ENCODE measurements at places on chromosomes 5 and 9. TPM values are rescaled to one million over a fixed set of nuclear protein-coding genes. Genes with fewer than 3 reads are reported as not detected.

GRCh38 chr9:127567730-127568617 lies 44.1 kb upstream of the STXBP1 start:
- no peak overlapping the region for H3K27ac ChIP-seq

GRCh38 chr9:99023231-99023630 lies 79.5 kb downstream of the COL15A1 start:
- no peak for DNase-seq
- H3K4me3 ChIP-seq = no peak overlapping the region
- no peak overlapping the region for H3K27ac ChIP-seq
- no peaks in the 10 kb centered on the region for H3K27me3 ChIP-seq

DNA sequence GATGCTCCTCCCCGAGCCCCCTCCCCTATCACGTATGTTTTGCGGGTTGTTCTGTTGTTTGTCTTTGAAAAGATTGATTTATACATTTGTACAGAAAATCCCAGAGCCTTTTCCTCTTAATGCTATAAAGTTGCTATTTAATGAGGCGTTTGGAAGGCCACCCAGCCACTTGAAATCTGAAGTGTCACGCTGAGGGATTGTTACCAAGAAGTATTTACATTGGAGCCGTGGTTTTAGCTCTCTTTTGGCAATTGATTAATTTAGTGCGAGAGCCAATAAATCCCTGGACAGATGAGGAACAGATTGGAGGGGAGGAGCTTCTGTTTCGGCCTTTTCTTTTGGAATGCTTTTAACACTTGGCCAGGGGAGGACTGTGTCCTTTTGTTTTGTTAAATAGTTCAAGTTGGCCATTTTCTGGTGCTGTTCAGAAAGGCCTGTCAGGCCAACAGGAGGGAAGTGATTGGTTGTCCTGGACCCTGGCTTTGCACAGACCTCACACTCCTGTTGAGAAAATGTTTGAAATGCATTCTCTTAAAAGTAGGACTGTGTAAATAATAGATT lies 250.2 kb downstream of the PDZD2 start:
- no peak overlapping the region for H3K27ac ChIP-seq
- H3K36me3 ChIP-seq = no peaks in the 10 kb centered on the region
- DNase-seq = no peak
- H3K4me3 ChIP-seq = no peak overlapping the region

GRXCR2 gene
- not detected for total RNA-seq

- H3K36me3 ChIP-seq = no peaks in the 10 kb centered on the region
- peaks cover 5% of the 10 kb centered on the region for H3K4me1 ChIP-seq
- DNase-seq = no peak
- H3K4me3 ChIP-seq = no peak overlapping the region
- H3K27ac ChIP-seq = no peak overlapping the region
Observed at GRCh38 chr9:33619666-33620404, 95.8 kb downstream of the ANKRD18B start.

GRCh38 chr9:119758241-119758640 lies 389.0 kb upstream of the BRINP1 start:
- no peak overlapping the region for H3K4me3 ChIP-seq
- H3K4me1 ChIP-seq = no peaks in the 10 kb centered on the region
- H3K36me3 ChIP-seq = no peaks in the 10 kb centered on the region
- no peak for DNase-seq
- no peak overlapping the region for H3K27ac ChIP-seq

LEAP2 gene
- 1.3 TPM for total RNA-seq

NFIB gene
- 0.20 TPM for total RNA-seq

- H3K4me3 ChIP-seq = no peak overlapping the region
- peaks cover 16% of the 10 kb centered on the region for H3K4me1 ChIP-seq
Observed at GRCh38 chr5:75460942-75461610, 50.4 kb downstream of the CERT1 start.

DNA sequence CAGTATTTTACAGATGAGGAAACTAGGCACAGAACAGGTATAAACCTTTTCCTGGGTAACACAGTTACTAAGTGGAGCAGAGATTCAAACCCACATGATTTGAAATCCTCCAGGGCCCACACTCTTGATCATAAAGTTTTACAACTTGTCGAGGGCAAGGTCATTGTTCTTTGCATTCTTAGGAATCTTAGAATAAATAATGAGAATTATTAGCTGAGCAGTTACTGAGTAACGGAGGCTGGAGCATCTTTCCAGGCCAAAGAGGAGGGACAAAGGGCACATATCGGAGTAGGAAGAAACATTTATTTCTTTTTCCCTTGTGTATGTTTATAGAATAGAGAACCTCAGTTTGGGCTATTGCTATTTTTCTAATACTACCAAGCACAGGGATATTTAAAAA lies 27.1 kb upstream of the F2R start:
- H3K27ac ChIP-seq = no peak overlapping the region
- no peaks in the 10 kb centered on the region for H3K27me3 ChIP-seq

GRCh38 chr9:124365036-124365435 lies 50.2 kb downstream of the PSMB7 start:
- H3K36me3 ChIP-seq = peaks cover 4% of the 10 kb centered on the region
- no peak overlapping the region for H3K27ac ChIP-seq
- DNase-seq = no peak
- H3K27me3 ChIP-seq = no peaks in the 10 kb centered on the region
- no peaks in the 10 kb centered on the region for H3K4me1 ChIP-seq
- no peak overlapping the region for H3K4me3 ChIP-seq

GPR151 gene
- not detected for total RNA-seq

GRCh38 chr5:124178050-124178449 lies 568.4 kb downstream of the ZNF608 start:
- no peak for DNase-seq
- no peaks in the 10 kb centered on the region for H3K36me3 ChIP-seq
- H3K4me3 ChIP-seq = no peak overlapping the region
- no peaks in the 10 kb centered on the region for H3K27me3 ChIP-seq

CATSPER3 gene
- 0.37 TPM for total RNA-seq

- H3K27me3 ChIP-seq = no peaks in the 10 kb centered on the region
- H3K4me1 ChIP-seq = peaks cover 20% of the 10 kb centered on the region
- no peaks in the 10 kb centered on the region for H3K36me3 ChIP-seq
- no peak for DNase-seq
- no peak overlapping the region for H3K27ac ChIP-seq
Observed at GRCh38 chr5:83337453-83338035, 134.0 kb upstream of the VCAN start.

DNA sequence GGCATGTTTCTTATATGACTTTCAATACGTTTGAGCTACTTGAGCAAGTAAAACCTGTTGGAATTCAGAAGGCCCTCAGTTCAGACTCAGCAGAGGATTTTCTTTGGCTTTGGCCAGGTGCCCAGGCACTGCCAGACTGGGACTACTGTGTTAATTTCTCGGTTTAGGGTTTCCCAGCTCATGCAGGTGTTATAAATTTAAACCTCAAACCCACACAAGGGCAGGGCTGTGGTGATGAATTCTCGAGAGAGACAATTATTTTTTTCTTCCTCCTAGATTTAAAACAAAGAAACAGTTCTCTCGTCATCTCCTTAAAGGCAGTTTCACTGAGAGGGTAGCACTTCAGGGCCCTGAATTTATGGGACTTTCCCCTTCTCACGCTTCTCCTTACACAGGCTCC lies 406.0 kb upstream of the PIK3R1 start:
- DNase-seq = no peak
- H3K27me3 ChIP-seq = peaks cover 4% of the 10 kb centered on the region
- H3K4me1 ChIP-seq = no peaks in the 10 kb centered on the region
- H3K36me3 ChIP-seq = no peaks in the 10 kb centered on the region

APBA1 gene
- 0.20 TPM for total RNA-seq

ENTREP1 gene
- total RNA-seq = not detected

GRCh38 chr5:74540622-74541021 lies 99.9 kb downstream of the ENC1 start:
- H3K4me1 ChIP-seq = no peaks in the 10 kb centered on the region
- no peak overlapping the region for H3K27ac ChIP-seq
- peaks cover 3% of the 10 kb centered on the region for H3K27me3 ChIP-seq
- H3K36me3 ChIP-seq = no peaks in the 10 kb centered on the region

GM2A gene
- 12.0 TPM for total RNA-seq

GRCh38 chr9:79759460-79759859 lies 187.7 kb downstream of the TLE4 start:
- no peak overlapping the region for H3K27ac ChIP-seq
- DNase-seq = no peak
- H3K27me3 ChIP-seq = no peaks in the 10 kb centered on the region
- no peaks in the 10 kb centered on the region for H3K4me1 ChIP-seq
- H3K36me3 ChIP-seq = no peaks in the 10 kb centered on the region

CIZ1 gene
- total RNA-seq = 128 TPM

GRCh38 chr5:181221792-181222629 lies 1.1 kb upstream of the TRIM41 start:
- H3K4me3 ChIP-seq = peak overlapping the region; percentile 87
- peak; percentile 94 for DNase-seq
- peaks cover 36% of the 10 kb centered on the region for H3K4me1 ChIP-seq
- H3K36me3 ChIP-seq = no peaks in the 10 kb centered on the region

- H3K4me1 ChIP-seq = peaks cover 15% of the 10 kb centered on the region
- H3K4me3 ChIP-seq = no peak overlapping the region
- DNase-seq = peak; percentile 24
- H3K27me3 ChIP-seq = no peaks in the 10 kb centered on the region
- no peaks in the 10 kb centered on the region for H3K36me3 ChIP-seq
- H3K27ac ChIP-seq = no peak overlapping the region
Observed at GRCh38 chr5:35908228-35908627, 30.2 kb downstream of the CAPSL start.

GRCh38 chr5:177404641-177405179 lies 4.2 kb upstream of the PFN3 start:
- no peaks in the 10 kb centered on the region for H3K36me3 ChIP-seq
- H3K4me3 ChIP-seq = no peak overlapping the region
- H3K4me1 ChIP-seq = peaks cover 39% of the 10 kb centered on the region
- H3K27ac ChIP-seq = peak overlapping the region; percentile 55

DNA sequence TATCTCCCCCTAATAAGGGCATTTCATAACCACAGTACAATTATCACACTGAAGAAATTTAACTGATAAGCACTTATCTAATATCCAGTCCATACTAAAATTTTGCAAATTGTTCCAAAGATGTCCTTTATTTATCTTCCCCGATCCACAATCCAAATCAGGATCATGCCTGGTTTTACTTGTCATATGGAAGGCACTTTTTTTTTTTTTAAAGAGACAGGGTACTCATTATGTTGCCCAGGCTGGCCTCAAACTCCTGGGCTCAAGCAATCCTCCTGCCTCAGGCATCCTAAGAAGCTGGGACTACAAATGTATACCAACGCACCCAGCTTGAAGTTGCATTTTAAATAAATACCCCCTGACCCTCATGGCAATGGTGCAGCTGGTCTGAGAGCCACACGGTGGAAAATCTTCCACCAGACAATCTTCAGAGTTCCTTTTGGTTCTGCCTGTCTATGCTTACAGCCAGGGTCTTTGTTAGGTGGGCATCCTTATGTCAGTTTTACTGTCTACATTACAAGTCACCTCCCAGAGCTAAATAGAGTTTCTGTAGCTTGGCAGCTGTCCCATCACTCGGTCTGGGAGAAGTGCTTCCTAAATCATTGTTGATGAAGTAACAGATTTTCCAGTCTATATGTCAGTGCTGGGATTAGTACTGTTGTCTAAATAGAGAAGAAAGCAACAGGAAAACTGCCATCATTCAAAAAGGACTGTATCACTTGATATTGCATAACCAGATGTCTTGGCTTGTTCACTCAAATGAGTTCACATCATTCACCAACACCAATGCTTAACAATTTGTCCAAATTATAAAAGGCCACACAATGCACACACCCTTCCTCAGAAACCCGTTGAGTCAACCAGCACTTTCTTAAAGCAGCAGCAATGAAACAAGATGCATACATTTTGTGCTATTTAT lies 26.4 kb downstream of the PTPN3 start:
- H3K27ac ChIP-seq = no peak overlapping the region
- peaks cover 4% of the 10 kb centered on the region for H3K27me3 ChIP-seq
- DNase-seq = no peak

DNA sequence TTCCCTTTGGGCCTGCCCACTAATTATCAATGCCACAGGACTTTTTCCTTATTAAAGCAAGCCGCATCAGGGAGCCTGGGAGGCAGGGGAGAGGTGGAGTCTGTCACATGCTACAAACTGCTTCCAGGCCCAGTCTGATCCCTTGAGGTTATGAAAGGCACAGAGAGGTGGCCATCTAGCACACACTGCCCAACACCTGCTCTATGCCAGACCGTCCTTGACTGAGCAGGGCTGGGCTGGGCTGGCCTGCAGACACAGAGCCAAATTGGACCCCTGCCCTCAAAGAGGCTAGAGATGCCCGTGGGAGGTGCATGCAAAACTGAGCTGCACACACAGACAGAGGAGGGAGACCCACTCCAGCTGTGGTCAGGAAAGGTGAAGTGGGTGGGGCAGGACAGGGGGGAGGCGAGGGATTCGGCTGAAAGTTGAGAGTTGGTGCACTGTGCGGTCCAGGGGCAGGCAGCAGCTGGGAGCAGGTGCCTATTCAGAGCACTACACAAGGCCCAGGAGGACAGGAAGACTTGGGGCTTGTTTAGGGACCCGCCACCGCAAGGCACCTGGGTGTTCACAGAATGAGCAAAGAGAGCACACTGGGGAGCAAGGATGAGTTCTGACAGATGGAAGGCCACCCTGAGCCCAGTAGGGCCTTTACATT lies 36.4 kb upstream of the TCF7 start:
- no peak overlapping the region for H3K4me3 ChIP-seq
- H3K27me3 ChIP-seq = no peaks in the 10 kb centered on the region
- H3K27ac ChIP-seq = peak overlapping the region; percentile 7
- no peak for DNase-seq
- no peaks in the 10 kb centered on the region for H3K36me3 ChIP-seq

Measured in CD4-positive, CD25-positive, alpha-beta regulatory T cell (primary cell).